ENCODE measurements at places on chromosomes 7 and 10.

GRCh38 chr10:89138755-89139490 lies 68.2 kb downstream of the CH25H start:
- DNase-seq, result no peak

DNA sequence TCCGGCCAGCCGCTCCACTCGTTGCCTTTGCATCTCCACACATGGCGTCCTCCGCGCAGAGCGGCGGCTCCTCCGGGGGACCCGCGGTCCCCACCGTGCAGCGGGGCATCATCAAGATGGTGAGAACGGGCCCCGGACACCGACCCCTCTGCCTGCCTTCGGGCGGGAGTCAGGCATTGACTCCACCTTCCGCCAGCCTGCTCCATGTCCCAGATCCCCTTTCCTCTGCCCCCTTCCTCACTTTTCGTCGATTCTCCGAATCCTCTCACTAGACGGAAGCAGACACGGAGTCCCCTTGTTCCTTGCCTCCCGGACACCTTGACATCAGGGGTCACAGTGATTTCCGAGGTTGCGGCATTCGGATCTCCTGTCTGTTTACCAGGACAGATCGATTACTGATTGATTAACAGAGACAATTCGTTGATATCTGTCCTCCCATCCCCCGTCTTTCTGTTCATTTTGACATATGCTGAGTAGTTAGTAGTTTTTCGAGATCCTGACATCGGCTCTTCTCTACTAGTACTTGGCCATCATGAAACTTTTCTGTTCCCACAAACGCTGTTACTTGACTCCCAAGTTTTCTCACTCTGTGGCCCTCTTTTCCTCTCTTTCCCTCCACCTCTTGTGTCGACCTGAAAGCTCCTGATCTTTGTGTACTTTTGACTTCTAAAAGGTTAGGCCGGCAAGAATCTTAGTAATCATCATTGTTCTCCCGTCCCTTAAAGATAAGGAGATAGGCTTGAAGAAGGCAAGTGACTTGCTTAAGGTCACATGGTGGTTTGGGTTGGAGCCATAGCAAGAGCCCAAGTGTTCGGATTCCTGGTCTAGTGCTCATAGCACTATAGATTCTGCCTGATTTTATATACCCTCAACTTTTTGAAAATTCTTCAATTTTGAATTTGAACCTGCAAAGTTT lies 597 bp downstream of the SND1 start:
- peak; percentile 77 for DNase-seq

DNA sequence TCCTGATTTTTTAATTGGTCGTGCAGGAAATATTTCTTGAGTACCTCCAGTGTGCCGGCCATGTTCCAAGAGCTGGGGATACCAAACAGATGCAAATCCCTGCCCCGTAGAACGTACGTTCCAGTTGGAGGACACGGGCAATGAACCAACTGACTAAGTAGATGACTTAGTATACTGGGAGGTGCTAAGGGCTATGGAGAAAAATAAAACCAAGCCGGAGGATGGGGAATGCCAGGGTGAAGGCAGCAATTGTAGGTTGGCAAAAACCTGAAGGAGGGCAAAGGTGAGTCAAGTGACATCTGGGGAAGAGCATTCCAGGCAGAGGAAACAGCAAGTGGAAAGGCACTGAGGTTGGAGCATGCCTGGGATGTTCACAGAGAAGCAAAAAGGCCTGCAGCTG lies 6.8 kb upstream of the VSIR start:
- no peak for DNase-seq

DNA sequence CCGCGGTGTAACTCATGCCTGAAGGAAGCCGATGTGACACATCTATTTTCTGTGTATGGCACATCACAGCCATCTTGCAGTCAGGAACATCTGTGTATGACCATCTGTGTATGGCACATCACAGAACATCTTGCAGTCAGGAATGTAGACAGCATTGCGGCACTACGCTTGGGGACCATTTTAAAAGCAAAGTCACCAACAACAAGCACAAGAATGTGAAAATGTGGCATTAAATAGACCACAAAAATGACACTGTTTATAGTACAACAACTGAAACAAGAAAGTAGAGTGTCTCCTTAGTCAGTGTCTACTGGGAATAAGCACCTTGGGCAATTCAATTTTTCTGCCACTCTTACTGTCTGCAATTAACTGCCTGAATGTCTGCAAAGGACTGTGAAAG lies 124.4 kb downstream of the HGF start:
- DNase-seq, result no peak

DNA sequence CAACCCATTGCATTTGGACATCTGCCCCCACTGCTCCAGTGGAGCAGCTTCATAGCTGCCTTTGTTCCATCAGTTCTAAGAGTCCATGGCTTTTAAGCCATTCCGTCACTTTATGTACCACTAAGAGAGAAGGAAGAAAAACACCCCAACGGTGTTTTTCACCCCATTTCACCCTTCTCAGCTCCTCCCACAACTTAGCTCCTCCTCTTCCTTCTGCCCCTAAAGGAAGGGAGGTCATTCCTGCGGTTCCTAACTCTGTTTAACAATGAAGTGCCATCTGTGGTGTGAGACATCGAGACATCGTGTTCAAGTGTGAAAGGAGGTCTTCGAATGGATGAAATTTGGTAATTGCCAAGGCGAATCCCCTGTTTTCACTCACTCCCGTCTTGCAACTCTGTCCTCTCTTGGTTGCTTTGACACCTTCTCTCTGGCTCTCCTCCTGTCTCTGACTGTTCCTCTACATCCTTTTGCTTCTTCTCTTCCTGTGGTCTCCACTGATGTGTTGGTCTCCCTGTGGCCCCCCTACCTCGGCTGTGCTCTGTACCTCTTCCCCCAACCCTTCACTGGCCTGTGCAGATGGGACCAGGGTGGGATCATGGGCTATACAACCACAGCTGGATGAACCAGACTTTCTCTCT lies 23.0 kb downstream of the SMKR1 start:
- no peak for DNase-seq
